ENCODE measurements at places on chromosomes 7 and 10.

DNA sequence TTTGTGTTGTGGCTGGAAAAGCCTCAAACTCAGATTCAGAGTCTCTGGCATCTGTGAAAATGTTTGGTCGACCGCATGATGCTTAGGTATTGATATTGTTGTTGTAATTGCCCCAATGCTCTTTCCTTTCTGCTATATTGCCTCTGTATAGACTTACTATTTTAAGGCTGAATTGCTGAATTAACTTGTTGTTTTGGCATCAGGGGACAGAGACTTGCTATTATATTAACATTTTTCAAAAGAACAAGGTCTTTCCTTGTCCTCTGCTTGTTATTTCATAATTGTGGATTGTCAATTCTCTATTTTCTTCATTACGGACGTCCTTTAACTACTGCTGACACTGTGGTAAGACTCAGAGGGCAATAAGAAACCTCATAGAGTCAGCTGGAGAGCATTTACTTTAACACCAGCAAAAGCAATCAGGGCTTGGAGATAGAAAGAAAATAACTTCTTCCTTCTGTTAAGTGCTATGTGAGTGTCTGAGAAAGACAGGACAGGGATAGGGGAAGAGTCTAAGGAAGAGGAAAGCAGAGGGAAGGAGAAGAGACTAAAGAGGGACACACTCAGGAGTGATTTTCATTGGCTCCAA lies 17.6 kb downstream of the CPED1 start:
- peaks cover 3% of the 10 kb centered on the region for H3K27me3 ChIP-seq
- DNase-seq, result no peak
- H3K4me1 ChIP-seq, result peaks cover 3% of the 10 kb centered on the region
- H3K4me3 ChIP-seq, result no peak overlapping the region

DNA sequence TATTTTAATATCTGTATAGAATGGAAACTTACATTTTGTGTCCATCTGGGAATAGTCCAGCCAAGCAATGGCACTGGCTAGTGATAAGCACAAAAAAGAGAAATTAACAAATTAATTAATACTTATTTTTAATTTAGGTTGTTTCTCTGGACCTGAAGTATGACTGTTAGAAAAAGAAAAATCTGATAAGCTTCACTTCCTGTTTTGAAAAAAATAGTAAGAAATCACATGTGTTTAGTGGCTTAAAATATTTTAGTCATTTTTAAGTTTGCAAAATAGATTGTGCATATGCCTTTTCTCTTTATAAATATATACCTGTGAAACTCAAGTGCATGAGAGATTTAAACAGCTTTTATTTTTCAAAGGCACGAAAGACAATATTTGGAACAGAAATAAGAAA lies 50.1 kb upstream of the CREB5 start:
- H3K4me3 ChIP-seq, result no peak overlapping the region
- no peak for DNase-seq
- peaks cover 13% of the 10 kb centered on the region for H3K27me3 ChIP-seq
- H3K36me3 ChIP-seq, result peaks cover 2% of the 10 kb centered on the region

DNA sequence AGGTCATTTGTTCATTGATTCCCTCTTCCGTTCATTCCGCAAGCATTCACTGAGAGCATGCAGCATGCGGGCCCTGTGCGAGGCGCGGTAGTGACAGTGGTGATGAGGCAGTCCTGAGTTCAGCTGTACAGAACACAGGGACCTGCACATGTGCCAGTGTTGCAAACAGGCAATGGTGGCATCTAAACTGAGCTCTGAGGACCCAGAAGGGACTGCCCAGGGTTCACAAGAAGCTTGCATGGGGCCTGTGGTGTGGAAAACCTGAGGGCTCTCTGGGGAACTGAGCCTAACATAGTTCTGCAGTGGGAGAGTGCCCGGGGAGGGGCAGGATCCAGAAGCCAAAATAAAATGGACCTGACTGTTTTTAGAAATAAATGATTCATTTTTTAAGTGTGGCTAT lies 13.2 kb downstream of the ZNF488 start:
- H3K36me3 ChIP-seq, result no peaks in the 10 kb centered on the region
- H3K27ac ChIP-seq, result no peak overlapping the region
- no peak for DNase-seq
- peaks cover 1% of the 10 kb centered on the region for H3K4me1 ChIP-seq

DNA sequence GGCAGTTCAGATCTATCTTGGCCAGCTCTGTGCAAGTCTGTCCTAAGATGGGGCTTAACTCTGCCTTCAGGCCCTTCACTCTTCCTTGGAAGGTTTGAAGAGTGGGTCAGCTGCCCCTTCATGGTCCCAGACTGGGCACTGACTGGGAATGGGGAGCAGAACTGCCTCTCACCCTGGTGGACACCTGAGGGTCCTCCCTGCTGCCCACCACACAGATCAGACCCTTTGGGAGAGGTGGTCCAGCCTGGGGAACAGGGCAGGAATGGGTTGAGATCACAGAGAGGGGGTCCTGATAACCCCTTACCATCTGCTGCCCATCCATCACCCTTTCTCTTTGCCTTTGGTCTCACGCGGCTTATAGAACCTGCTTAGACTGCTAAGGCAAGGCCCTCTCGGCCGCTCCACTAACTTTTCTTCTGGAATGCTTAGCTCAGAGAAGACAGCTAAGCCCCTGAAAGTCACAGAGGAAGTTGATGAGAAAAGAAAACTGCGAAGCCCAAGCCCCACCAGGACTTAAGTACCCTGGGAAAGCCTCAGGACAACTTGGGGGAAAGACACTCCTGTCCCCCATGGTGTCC lies 402 bp upstream of the CDHR1 start:
- H3K36me3 ChIP-seq, result no peaks in the 10 kb centered on the region
- H3K4me1 ChIP-seq, result no peaks in the 10 kb centered on the region
- H3K4me3 ChIP-seq, result no peak overlapping the region
- no peak for DNase-seq
- no peak overlapping the region for H3K27ac ChIP-seq

DNA sequence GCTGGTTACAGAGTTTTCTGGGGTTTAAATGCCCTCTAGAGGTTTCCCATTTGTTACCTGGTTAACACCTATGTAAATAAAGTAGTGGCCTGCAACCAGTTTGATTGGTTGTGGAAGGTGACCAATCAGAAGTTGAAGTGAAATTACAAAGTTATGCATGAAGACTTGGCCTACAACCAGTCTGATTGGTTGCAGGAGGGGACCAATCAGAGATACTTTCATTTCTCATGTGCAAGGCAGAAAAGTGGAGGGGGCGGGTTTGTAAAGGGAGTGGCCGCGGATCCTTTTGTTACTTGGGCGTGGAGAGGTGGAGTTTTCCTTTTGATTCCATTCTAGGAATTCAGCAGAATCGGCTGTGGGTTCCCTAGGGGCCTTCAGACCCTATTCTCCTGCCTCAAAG lies 80.8 kb downstream of the SEC23IP start:
- no peak for DNase-seq
- no peak overlapping the region for H3K27ac ChIP-seq
- H3K27me3 ChIP-seq, result no peaks in the 10 kb centered on the region
- H3K36me3 ChIP-seq, result no peaks in the 10 kb centered on the region
- no peaks in the 10 kb centered on the region for H3K4me1 ChIP-seq

- no peaks in the 10 kb centered on the region for H3K36me3 ChIP-seq
- DNase-seq, result no peak
- H3K27ac ChIP-seq, result no peak overlapping the region
- H3K4me1 ChIP-seq, result no peaks in the 10 kb centered on the region
These were observed 18.0 kb upstream of the SFR1 start for GRCh38 chr10:104103956-104104355.

DNA sequence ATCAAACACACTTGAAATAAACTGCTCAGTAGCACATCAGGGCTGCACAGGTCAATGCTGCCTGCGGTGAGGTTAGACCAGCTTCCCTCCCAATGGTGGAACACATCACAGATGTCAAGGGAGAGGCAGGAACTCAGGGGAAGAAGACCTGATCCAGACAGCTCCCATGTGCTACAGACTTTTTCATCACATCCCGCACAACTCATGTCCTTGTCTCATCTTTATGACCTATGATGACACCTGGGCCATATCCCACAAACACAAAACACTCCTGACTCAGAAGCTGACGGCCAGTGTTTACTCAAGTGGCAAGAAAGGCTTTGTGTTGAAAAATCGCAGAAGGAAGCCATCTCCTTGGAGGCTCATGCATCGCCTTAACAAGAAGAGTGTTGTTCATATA lies 91.6 kb downstream of the HTR5A start:
- H3K36me3 ChIP-seq, result no peaks in the 10 kb centered on the region
- H3K27me3 ChIP-seq, result peaks cover 4% of the 10 kb centered on the region
- no peak for DNase-seq
- no peaks in the 10 kb centered on the region for H3K4me1 ChIP-seq
- no peak overlapping the region for H3K27ac ChIP-seq
- no peak overlapping the region for H3K4me3 ChIP-seq

DNA sequence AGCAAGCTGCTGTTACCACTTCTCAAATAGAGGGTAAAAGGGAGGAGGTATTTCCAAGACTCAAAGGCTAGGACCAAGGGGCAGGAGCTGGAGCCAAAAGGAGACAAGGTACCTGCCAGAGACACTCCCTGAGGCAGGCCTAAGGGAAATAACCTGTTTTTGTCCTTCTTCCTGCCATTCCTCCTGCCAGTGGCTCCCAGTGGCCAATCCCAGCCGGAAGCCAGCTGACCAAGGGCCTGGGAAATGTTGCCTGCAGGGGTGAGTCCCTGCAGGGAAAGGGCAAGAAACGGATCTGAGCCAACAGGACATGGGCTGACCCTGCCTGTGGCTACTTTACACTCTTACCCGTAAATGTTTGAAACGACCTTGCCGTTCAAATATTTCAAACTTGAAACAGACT lies 3.5 kb downstream of the CYTH3 start:
- H3K4me3 ChIP-seq, result no peak overlapping the region
- H3K36me3 ChIP-seq, result no peaks in the 10 kb centered on the region
- peaks cover 31% of the 10 kb centered on the region for H3K4me1 ChIP-seq

DNA sequence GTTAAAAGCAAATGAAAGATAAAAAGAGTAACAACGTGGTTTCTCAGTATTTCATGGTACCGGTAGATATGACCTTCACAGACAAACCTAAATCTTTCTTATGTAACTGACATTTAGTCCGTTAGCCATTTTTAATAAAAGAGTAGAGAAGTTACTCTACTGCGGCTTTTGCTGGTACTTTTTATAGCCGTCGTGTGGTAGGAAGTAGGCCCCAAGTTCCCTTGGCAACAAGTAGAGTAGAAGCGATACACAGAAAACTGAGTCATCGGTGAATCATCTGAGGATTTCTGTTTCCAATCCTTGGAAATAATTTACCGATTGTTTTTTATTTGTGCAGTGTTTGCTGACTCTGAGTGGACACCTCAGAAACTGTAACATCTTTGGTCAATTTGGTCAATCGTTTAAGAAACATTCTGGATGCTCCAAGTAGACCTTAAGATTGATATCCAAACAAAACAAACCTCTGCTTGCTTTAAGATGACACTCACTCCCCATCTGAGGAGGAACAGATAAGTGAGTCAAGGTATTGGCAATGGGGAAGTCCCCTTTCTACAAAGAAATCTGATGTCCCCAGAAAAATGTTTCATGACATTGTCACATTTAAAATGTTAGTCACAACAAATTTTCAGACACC lies 63.9 kb upstream of the AHR start:
- H3K4me3 ChIP-seq, result no peak overlapping the region
- no peak overlapping the region for H3K27ac ChIP-seq
- H3K36me3 ChIP-seq, result no peaks in the 10 kb centered on the region
- H3K27me3 ChIP-seq, result peaks cover 12% of the 10 kb centered on the region

- no peak overlapping the region for H3K4me3 ChIP-seq
- H3K36me3 ChIP-seq, result no peaks in the 10 kb centered on the region
- no peak overlapping the region for H3K27ac ChIP-seq
- H3K4me1 ChIP-seq, result peaks cover 2% of the 10 kb centered on the region
- no peak for DNase-seq
These were observed 180.3 kb downstream of the SH2D4B start for GRCh38 chr10:80718024-80718423.

DNA sequence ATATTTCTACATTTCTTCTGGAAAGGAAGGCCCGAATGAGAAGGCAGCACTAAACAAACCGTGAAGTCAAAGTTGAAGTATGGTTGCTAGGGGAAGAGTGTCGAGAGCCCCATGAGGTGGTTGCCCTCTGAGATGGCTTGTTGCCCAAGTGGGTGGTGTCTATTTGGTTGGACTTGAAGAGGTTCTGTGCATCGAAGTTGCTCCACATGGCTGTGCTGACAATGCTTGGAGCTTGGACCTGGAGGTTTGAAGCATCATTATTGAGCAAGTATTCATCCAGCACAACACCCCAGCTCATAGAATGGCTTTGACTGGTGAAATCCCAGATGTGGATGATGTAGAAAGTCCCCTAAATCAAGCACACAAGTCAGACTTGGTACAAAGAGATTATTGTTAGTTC lies 165.2 kb upstream of the CDCA7L start:
- H3K4me3 ChIP-seq, result no peak overlapping the region
- no peak overlapping the region for H3K27ac ChIP-seq
- H3K36me3 ChIP-seq, result no peaks in the 10 kb centered on the region

DNA sequence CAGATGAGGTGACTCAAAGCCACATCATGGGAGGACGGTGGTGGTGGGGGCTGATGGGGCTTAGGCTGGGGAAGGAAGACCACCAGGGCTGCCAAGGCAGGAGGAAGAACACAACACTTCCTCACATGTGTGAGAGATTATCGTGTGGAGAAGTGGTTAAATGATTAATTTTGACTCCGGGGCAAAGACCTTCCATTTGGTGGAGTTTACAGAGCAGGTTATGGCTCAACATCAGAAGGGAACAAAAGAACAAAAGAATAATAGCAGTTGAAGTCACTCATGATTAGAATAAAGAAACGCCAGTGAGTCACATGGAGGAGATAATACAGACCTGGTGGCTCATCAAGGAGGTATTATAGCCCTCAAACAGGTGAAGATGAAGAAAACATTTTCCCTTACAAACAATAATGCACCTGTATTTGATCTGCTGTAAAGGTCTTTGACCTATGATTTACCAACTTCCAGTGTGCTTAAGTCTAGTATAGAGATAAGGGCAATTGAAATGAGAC lies 170.1 kb downstream of the PKD1L1 start:
- no peak overlapping the region for H3K4me3 ChIP-seq
- H3K36me3 ChIP-seq, result peaks cover 2% of the 10 kb centered on the region
- H3K4me1 ChIP-seq, result peaks cover 16% of the 10 kb centered on the region
- DNase-seq, result no peak

GRCh38 chr7:17037356-17037755 lies 155.6 kb upstream of the AGR3 start:
- DNase-seq, result no peak
- no peak overlapping the region for H3K4me3 ChIP-seq
- H3K27me3 ChIP-seq, result no peaks in the 10 kb centered on the region
- no peaks in the 10 kb centered on the region for H3K36me3 ChIP-seq

DNA sequence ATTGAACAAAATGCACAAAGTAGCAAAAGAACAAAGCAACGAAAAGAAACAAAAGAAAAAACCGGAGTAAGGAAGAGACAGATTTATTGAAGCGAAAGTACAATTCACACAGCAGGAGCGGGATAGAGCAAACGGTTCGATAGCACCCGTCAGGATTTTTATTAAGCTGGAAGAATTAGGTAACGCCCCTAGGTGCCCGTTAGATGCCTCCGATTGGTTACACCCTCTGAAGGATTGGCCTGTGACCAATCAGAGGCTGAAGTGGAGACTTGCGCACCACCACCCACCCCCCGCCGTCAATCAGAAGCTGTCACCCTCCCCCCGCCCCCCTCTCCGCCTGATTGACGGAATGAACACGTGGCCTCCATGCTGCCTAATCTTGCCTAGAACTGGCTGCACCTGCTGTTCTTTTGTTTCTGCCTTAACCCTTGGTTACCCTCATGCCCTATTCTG lies 16.8 kb downstream of the OCM2 start:
- H3K27me3 ChIP-seq, result peaks cover 3% of the 10 kb centered on the region
- DNase-seq, result no peak
- H3K4me1 ChIP-seq, result peaks cover 6% of the 10 kb centered on the region
- H3K27ac ChIP-seq, result peak overlapping the region; percentile 37
